HT1080 (cell line): ENCODE measurements at places on chromosomes 6 and 20. TPM values are rescaled to one million over a fixed set of nuclear protein-coding genes. Genes with fewer than 3 reads are reported as not detected.

Gene ZC2HC1B
- not detected in 2 replicates for total RNA-seq

- no peak for DNase-seq
Measured at GRCh38 chr6:45253453-45253852, 74.7 kb upstream of the RUNX2 start.

DNA sequence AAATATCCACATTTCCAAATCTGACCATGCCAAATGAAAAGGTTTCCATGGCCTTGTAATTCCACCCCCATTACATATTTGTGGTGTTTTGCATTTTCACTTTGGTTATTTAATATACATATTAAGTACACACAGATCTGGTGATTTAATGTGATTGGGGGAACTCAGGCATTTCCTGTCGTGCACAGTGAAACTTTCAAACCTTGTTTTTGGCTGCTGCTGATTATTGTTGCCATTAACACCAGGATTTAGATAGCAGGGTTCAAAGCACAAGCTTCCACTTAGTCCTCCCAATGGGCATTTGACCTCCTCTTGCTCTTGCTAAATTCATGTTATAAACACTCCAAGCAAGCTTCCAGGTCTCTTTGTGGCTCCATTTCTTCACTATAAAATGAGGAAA lies 166.5 kb downstream of the SOBP start:
- DNase-seq: no peak

Gene USP49
- total RNA-seq: 0.57 and 2.1 TPM in 2 replicates

Gene LAMP5
- not detected in 2 replicates for total RNA-seq

Gene VAPB
- 5.5 and 14.2 TPM in 2 replicates for total RNA-seq

GRCh38 chr6:28335040-28335563 lies 846 bp downstream of the ZSCAN31 start:
- no peak for DNase-seq

DNA sequence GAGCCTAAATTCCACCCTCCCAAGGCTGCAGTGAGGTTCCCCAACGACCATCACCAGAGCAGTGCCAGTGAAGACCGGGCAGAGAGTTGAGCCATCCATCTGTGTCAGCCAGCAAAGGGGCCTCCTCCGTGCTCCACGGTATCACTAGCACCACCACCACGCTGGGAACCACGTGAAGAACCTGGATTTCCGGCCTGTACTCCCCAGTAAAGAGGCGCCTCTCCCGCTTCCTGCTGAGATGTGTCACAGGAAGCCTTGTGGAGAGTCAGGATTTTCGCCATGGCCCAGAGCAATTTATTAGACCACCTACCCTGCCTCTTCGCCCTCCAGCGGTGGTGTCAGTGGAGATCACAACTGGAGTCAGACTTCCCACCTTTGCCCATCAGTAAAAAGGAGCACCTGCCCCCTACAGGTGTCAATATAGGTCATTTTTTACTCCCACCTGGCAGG lies 28.8 kb downstream of the CPXM1 start:
- DNase-seq: peak; percentile 82
